NCI-H1417 (cell line): ENCODE measurements at places on chromosomes 4 and X.

GRCh38 chrX:29531336-29531735 is 684.0 kb upstream of the MAGEB2 start:
- no peak for DNase-seq

DNA sequence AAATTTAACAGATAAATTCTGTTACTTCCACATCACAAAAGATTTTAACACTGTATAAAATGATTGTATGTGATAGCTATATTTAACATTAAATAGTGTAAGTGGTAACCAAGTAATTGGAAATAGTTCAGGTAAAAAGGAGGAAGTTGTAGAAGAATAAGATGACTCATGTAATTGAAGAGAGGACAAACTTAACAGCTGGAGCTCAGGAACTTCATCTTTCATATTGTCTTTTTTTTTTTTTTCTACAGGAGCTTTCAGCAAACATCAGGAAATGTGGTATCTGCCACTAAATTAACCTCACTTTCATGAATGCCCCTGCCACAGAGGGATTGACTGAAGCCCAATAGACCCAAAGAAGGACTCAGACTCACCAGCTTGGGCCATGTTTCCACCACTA is 188.4 kb upstream of the VEGFC start:
- no peak for DNase-seq

DNA sequence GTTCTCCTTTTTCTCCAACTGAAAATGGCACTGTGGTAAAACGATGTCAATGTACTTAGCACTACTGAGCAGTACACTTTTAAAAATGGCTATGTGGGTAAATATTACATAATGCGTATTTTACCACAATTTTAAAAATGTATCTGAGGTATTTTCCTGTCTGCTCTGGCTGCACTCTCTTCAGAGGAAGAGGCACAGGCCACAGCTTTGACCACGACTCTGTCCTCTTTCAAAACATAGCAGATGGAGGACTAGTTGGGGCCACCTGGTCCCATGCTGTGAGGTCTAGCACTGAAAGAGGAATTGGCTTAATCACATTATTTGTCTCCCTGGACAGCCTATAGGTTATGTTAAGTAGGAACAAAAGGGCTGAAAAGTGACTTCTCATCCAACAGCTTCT is 5.2 kb downstream of the KCNE5 start:
- DNase-seq = no peak

GRCh38 chr4:169993531-169993930 is 32.7 kb downstream of the MFAP3L start:
- no peak for DNase-seq

DNA sequence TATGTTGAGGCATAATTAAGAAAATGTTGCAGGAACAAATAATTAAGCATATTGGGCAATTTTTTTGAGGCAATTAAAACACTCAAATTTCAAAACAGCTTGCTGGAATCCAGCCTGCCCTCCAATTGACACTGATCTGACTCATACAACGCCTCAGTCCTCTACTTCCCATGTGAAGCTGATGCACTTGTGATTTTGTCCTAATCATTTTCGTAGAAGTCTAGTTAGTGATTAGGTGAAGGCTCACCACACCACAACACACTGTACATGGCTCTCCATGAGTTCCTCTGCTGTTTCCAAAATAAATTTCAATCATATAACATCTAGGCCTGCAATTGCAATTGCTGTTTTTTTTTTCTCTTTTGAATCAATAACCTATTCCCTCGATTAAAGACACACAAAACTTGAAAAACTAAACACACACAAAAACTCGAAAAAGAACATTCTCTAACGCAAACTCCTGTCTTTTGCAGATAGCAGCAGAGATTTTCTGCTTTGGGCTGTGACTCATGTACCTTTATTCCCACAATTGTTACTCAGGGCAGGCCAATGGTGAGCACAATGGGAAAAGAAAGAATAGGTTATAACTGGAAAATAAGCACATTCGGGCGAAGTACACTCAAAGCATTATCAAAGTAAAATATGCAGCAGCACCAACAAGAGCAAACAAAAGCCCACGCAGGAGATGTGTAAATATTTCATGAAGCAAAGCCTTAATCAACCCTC is 1.7 kb downstream of the GPRIN3 start:
- DNase-seq = no peak
